Right lung (tissue), 10 donors: ENCODE measurements at places on chromosomes 13 and 19. TPM values are rescaled to one million over a fixed set of nuclear protein-coding genes. Genes with fewer than 3 reads are reported as not detected.

The MYH14 gene
- 74.7 TPM for polyA plus RNA-seq

DNA sequence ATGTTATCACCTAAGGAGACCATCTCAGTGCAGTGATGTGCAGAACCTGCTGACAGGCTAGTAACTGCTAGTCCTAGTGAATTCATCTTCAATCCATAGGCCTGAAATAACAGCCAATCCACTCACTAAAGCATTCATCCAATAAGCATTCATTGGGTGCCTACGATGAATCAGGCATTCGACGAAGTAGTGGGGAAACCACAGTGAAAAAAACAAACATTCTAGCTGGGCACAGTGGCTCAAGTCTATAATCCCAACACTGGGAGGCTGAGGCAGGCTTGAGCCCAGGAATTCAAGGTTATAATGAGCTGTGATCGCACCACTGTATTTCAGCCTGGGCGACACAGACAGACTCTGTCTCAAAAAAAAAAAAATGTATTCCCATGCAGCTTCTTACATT is 135.6 kb downstream of the RNF17 start:
- DNase-seq = no peak

The RXFP2 gene
- not detected for polyA plus RNA-seq

The TEX26 gene
- polyA plus RNA-seq = 3.3 TPM

The ZNF564 gene
- polyA plus RNA-seq = 8.4 TPM

- DNase-seq = no peak
Measured at GRCh38 chr13:78915015-78915414, 256.1 kb upstream of the OBI1 start.

DNA sequence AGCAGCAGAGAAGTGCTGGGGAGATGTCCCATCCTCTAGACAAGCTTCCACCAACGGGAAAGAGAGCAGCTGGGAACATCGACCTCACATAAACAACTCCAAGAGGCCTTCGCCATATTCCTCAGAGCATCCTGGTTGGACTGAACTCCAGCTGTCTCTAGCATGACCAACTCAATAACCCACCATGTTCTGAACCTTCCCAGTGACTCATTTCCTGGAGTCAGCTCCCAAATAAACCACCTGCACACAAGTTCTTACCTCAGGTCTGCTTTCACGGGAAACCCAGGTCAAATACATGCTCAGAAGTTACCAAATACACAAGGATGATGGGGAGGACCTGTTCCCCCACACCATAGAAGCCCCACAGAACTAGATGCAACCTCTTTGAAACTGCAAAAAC is 878.5 kb downstream of the UQCRFS1 start:
- DNase-seq = no peak

- no peak for DNase-seq
Measured at GRCh38 chr19:30073152-30074000, 131.3 kb downstream of the URI1 start.

DNA sequence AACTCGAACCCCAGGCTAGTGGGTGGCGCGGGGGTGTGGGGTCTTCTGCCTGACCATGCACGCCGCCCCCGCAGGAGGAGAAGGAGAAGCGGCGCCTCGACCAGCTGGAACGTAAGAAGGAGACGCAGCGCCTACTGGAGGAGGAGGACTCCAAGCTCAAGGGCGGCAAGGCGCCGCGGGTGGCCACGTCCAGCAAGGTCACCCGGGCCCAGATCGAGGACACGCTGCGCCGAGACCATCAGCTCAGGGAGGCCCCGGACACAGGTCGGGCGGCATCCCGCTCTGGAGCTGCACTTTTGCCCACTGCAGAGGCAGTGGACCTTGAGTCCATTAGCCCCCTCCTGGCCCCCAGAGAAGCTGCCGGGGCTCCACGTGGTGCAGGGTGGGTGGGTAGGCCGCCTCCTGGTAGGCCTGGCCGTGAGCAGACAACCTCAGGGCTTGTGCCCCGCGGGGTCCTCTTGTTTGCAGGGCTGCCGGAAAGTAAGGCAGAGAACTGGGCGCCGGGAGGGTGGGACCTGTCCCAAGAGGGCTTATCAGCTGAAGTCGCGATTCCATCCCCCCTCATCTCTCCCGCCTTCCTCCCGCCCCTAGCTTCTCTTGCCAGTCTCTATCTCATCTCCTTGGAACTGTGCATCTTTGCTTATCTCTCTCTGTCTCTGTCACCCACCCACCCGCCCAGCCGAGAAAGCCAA is 9.9 kb downstream of the CCDC124 start:
- DNase-seq = no peak

The HSPB6 gene
- 86.0 TPM for polyA plus RNA-seq

The STOML3 gene
- polyA plus RNA-seq = 1.4 TPM

- DNase-seq = no peak
Measured at GRCh38 chr19:40150170-40150569, 41.1 kb upstream of the MAP3K10 start.

GRCh38 chr19:54343868-54344267 is 4.9 kb upstream of the LILRA4 start:
- no peak for DNase-seq

The ZNF628 gene
- polyA plus RNA-seq = 2.2 TPM

GRCh38 chr13:93227280-93227877 is 772 bp downstream of the GPC6 start:
- DNase-seq = peak; percentile 67

The CEACAM20 gene
- not detected for polyA plus RNA-seq

The MCEMP1 gene
- polyA plus RNA-seq = 0.25 TPM

DNA sequence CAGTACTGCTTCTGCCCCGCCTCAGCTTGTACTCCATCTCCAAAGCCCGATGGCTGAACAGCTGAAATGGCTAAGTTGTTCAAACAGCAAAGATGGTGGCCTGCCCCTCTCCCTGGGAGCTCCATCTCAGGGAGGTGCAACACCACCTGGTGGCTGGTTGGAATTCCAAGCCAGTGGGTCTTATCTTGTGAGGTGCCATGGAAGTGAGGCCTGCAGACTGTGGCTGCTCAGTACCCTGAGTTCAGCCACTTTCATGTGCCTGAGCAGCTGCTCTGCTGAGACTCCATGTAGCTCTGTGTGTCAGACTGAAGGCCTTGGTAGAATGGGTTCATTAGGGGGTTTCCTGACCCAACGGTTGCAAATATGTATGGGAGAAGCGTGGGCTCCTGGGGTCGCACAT is 67.3 kb upstream of the SPRY2 start:
- DNase-seq = no peak

GRCh38 chr13:93244918-93245280 is 18.3 kb downstream of the GPC6 start:
- no peak for DNase-seq

GRCh38 chr13:40615619-40616018 is 50.8 kb downstream of the FOXO1 start:
- no peak for DNase-seq

The C19orf38 gene
- 3.7 TPM for polyA plus RNA-seq

DNA sequence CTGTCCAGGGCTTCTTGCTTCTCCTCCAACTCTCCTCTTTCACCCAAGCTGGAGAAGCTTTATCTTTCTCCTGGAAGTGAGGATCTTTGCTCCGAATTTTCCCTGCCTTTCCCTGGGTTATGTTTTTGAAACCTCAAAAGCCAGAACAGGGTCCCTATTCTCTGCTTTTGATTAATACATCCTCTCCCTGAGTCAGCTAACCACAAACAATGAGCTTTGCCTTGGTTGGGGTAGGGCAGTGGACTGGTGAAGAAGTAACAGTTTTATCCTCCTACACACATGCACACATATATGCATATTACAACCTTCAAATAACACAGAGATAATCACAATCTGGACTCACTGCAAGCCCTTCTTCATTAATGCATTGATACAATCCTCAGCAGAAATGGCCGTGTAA is 44.6 kb downstream of the DLEU7 start:
- no peak for DNase-seq

DNA sequence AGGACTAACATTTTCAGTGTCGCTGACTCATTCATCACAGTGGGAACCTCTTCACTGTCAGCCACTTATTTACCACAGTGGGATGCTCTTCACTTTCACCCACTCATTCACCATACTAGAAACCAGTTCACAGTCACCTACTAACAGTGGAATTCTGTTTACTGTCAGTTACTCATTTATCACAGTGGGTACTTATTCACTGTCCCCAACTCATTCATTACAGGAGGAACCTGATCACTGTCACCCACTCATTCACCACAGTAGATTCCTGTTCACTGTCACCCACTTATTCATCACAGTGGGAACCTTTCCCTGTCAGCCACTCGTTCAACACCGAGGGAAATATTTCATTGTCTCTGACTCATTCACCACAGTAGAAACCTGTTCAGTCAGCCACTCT is 10.1 kb upstream of the ZNF85 start:
- DNase-seq = no peak

The VSTM1 gene
- 0.41 TPM for polyA plus RNA-seq

DNA sequence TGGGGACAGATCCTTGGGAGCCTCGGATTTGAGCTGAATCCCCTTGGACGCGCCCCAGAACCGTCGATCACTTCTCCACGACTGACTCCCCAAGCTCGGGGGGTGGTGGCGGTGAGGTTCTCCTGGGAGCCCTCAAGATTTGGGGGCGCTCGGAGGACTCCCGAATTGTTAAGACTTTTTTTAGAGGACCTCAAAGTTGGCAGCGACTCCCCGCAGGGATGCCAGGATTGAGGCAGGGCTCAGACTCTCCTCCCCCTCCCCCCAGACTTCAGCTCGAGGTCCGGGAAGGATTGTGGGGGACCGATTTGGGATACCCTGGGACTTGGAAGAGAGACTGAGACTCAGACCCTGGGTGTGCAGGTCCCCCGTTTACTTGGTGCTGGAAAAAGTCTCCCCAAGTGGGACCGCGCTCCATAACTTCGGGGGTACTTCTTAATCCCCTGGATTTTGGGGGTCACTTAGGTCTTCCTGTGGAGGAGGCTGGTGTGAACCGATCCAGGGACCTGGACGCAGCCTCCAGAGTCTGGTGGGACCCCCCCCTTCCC is 665 bp downstream of the VASP start:
- no peak for DNase-seq

The NCAN gene
- polyA plus RNA-seq = 0.04 TPM

DNA sequence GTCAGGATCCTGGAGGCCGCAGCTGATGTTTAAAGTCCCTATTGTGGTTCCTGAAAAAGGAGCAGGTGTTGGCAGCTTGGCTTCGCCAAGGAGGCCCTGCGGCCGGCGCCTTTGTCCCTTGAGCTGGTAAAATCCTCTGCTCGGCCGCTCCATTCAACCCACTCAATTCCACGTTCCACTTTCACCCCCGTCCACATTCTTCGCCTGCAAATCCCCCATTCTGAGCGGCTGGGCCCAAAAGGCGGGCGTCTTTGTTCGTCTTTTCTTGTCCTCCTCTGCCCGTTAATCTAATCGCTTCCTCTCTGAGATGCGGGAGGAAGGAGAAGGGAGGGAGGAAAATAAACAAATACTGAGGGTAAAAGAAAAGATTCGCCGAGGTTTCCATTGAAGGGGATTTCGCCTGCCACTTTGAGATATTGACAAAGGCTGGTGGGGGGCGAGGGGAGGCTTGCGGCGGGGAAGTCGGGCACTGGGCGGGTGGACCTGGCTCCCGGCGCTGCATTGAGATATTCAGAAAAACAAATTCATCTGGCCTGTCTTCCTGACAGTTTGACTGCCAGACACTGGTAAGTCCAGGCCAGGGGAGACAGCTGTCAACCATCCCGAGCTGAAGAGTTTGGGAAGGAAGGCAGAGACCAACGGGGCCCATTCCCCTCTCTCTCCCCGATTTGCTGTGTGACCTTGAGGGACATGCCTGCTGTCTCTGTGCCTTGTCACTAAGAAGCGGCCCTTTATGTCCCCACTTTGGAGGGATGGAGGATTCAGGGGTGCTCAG is 37.6 kb downstream of the ZNRF4 start:
- DNase-seq = no peak

DNA sequence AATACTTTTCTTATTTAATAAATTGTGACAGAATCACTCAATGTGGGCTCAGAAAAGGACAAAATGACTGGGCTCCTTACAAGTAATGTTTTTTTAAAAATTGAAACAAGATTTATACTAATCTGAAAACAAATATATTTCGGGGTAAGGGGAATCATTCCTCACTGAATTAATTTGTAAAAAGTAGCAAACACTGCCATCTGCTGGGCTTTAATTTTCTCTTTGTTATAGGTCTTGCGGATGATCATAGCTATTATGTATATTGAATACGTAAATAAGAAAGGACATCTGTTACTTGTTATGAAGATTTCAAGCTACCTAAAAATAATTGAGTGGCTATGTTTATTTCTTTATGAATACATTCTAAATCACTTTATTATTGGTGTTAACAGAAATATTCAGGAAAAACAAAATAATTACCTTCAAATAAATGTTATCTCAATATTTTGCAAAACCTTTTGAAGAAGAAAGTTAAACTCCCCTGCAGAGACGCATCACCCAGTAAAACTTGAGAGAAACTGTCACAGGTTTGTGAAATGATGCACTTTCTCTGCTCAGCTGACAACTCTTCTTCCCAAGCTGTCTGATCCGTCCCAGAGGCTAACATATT is 17.8 kb upstream of the ENOX1 start:
- peak; percentile 66 for DNase-seq

DNA sequence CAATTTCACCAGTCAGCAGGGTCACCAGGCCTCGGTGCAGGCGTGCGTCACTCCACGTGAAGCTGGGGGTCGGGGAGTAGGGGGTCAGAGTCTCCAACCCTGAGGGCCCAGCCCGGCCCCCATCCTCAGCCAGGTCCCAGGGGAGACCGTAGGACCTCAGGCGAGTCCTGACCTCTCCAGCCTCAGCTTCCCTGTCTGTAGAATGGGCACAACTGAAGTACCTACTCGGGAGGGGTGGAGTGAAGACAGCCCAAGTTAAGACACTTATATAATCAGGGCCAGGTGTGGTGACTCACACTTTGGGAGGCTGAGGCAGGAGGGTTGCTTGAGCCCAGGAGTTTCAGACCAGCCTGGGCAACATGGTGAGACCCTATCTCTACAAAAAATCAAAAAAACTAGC is 2.7 kb upstream of the SPACA4 start:
- DNase-seq = no peak

The KLK13 gene
- 0.76 TPM for polyA plus RNA-seq

The AP1M2 gene
- 34.8 TPM for polyA plus RNA-seq

The ZNF665 gene
- polyA plus RNA-seq = 12.1 TPM

DNA sequence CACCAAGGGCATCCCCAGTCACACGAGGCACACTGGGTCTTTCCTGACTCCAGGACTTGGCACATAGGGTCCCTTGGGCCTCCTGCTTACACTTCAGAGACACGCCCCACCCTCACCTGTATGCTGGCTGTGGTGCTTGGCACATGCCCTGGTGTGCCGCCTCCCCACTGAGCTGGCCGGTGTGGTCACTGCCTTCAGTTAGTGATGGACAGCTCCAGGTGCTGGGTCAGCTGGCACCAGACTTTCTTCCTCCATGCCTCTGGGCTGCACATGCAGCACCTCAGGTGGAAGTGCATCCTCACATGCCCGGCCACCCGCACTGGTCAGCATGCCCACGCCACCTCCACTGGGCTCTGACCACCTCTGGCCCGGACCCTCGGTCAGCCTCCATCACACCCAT is 52.9 kb downstream of the KLF2 start:
- DNase-seq = no peak

The PBX4 gene
- 14.6 TPM for polyA plus RNA-seq

The LGALS4 gene
- polyA plus RNA-seq = 4.7 TPM
